Activated T-helper 17 cell treated with anti-CD3 and anti-CD28 coated beads, Interleukin-2, amount 50 U/mL, for 72 hours (primary cell): ENCODE measurements at places on chromosomes 13 and 19. TPM values are rescaled to one million over a fixed set of nuclear protein-coding genes. Genes with fewer than 3 reads are reported as not detected.

- no peak for ATAC-seq
These were observed 1.1 kb upstream of the CALR start for GRCh38 chr19:12937093-12937926.

DNA sequence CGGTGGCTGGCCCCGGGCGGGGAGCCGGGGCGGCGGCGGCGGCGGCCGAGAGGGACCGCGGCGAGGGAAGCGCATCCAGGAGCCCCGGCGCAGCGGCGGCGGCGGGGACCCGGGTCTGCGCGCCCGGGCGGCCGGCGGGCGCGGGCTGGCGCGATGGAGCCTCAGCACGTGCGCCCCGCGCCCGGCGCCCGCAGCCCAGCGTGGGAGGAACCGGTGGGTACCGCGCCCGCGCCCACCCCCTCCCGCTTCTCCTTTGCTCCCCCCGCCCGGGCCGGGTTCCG, 7.8 kb upstream of the DGKH start:
- no peak for ATAC-seq

COL5A3 gene
- total RNA-seq: 6.1 TPM

SPIB gene
- total RNA-seq: 1.9 TPM

DNA sequence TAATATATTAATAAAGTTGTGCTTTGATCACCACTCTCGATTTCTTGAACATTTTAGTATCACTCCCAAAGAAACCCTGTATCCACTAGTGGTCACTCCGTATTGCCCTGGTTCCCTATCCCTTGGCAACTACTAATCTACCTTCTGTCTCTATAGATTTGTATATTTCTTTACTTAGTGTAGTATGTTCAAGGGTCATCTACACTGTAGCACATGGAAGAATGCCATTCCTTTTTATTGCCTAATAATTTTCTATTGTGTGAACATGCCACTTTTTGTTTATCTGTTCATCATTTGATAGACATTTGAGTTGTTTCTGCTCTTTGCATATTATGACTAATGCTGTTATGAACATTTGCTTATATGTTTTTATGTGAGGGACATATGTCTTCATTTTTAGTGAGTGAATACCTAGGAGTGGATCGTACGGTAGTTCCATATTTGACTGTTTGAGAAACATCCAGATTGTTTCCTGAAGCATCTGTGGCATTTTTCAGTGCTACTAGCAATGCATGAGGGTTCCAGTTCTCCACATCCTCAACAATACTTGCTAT, 254.0 kb downstream of the GPC6 start:
- no peak for ATAC-seq

DNA sequence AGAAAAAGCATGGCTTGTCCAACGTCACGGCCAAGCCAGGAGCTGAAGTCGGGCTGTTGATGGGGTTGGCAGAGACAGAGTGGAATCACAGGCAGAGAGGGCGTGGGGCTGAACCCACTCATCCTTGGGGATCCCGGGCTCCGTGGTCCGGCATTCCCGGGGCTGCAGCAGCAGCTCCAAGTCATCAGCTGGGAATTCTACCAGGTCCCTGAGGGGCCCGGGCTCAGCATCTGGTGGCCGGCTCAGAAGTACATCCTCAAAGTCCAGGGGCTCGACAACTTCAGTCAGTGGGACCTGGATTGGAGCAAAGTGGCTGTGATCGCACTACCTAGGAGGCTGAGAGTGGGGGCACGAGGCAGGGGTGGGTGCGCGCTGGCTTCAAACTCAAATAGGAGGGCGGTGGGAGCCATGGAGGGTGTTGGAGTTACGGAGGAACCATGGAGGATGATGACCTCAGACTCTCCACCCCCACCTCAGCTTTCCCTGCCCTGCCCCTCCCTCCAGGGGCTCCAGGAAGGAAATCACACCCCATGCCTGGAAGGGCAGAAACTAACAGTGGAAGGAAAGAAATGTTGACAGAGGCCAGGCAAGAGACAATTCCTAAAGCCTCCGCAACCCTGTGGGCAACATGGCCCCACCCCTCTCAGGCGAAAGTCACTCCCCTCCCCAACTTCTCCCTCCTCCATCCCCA, 9.5 kb downstream of the DOCK6 start:
- ATAC-seq: no peak

CBARP gene
- total RNA-seq: 0.77 TPM

ZNF723 gene
- 0.24 TPM for total RNA-seq

PALM gene
- 0.26 TPM for total RNA-seq

NCR1 gene
- not detected for total RNA-seq

FRY gene
- 10.8 TPM for total RNA-seq

ZNF729 gene
- total RNA-seq: not detected

DNA sequence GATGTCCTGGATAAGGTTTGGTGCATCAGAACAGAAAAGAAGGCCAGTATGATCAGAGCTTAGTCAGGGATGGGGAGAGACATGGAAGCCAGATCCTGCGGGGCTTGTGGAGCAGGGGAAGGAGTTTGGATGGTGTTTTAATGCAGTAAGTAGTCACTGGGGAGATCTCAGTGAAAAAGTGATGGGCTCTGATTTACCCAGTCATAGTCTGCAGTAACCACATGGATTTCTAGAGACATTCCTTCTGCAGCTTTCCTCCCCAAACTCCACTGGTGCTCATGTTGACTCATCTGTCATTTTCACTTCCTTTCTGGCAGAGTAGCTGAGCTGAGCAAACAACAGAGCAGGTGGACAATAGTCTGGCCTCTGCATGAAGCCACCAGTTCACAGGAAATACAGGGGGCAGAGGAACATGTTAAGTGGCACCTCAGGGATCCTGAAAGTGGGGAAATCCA, 144.1 kb downstream of the DPF1 start:
- ATAC-seq: peak; percentile 70

DNA sequence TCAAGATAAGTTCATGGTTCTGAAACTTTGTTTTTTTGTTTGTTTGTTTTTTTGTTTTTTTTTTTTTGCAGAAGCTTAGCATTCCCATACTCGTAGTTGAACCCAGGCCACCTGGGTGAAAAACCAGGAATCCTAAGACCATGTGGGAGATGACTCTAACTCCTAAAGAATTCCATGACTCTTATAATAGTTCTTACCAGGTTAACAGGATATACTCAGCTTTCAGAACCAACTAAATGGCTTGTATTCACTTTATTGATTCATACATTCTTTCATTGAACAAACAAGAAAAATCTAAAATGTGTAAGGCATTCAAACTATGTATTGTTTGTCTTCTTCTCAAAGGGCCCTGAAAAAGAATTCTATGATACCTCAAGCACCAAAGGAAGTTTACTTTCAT, 40.5 kb upstream of the KLF5 start:
- no peak for ATAC-seq

KIR3DL2 gene
- total RNA-seq: 2.2 TPM

MISP3 gene
- 1.5 TPM for total RNA-seq

DNA sequence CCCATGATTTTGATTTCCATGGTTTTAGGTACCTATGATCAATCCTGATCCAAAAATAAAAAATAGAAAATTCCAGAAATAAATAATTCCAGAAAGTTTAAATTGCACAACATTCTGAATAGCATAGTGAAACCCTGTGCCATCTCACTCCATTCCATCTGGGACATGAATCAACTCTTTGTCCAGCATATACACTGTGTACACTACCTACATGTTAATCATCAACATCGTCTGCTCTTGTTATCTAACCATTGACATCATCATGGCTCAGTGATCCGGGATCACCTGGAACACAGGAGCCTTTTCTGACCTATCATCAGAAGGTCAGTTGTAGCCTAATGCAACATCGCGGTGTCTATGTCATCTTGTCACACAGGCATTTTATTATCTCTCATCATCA, 75.6 kb downstream of the MYO16 start:
- no peak for ATAC-seq

DNA sequence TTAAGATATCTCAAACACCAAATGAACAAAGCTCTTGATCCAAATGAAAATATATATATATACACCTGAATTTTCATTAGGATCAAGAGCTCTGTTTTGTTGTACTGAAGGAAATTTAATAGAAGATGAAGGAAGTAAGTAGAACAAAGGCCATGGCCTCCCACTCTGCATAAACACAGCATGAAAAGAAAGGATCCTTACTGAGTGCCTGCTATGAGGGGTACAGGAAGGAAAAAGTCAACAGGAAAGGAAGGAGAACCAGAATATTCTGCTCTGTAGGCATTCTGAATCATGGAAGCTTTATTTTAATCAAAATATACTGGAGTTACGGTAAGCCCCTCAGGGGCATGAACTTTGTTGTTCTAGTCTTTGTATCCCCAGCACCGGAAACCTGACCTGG, 22.1 kb downstream of the TMTC4 start:
- no peak for ATAC-seq

DNA sequence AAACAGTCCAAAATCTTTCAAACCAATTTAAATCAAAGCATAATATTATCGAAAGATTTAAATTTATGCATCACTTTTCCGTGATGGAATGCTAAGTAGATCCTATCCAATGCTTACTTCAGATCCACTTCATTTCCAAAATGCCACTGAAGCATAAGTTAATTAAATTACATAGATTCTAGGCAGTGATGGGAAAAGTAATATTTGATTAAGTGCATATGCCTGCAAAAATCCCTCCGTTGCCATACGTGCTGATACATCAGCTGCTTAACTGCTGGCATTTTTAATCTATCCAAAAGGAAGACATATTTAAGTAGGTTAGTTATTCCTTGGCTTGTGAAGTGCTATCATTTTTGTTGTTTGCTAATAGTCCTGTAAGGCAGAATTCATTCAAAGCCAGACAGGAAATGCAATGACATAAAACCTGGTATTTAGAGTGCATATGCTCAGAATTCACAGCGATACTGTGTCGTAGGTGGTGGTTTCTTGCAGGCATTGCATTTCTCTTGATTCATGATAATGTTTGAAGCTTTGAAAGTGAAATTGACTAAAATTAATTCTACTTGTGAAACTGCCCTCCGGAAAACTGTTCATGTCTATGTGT, 738.3 kb upstream of the GPC6 start:
- ATAC-seq: no peak

KLK12 gene
- not detected for total RNA-seq
